ENCODE measurements at places on chromosomes 2 and 18. TPM values are rescaled to one million over a fixed set of nuclear protein-coding genes. Genes with fewer than 3 reads are reported as not detected.

CHPF gene
- total RNA-seq = 85.6 TPM

MC5R gene
- not detected for total RNA-seq

PMS1 gene
- 12.7 TPM for total RNA-seq

DNA sequence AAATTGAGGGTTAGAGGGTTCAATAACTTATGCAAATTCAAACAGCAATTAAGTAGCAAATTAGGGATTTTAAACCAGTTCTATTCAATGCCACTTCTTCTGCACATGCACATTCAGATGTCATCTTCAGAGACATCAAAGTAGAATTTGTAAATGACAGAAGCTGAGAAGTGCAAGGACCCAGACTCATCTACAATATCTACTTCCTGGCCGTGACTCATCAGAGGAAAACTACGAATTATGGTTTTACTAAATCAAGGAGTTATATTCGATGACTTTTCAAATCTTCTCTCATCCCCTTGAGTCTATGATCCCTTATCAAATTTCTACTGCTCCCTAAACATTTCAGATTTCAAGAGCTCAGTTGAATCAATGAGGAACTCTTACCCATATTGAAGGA, 20.0 kb upstream of the STAT4 start:
- no peak for DNase-seq

DNA sequence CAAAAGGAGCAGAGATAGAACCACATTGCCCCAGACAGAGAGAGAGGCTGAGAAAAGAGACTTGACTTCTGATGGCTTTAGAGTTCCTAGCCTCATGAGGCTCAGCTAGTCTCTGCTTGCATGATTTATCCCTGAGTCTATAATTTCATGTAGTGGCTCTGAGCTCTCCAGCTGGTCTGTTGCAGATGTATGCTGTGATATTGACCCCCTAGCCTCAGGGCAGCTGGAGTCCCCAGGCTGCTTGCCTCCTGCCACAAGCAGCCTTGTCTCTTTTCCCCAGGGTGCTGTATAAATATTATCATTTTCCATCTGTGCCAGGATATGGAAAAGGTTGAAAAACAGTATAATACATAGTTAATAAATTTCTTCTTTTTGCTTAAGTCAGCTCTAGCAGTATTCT, 467.6 kb upstream of the CWC22 start:
- DNase-seq = no peak

DNA sequence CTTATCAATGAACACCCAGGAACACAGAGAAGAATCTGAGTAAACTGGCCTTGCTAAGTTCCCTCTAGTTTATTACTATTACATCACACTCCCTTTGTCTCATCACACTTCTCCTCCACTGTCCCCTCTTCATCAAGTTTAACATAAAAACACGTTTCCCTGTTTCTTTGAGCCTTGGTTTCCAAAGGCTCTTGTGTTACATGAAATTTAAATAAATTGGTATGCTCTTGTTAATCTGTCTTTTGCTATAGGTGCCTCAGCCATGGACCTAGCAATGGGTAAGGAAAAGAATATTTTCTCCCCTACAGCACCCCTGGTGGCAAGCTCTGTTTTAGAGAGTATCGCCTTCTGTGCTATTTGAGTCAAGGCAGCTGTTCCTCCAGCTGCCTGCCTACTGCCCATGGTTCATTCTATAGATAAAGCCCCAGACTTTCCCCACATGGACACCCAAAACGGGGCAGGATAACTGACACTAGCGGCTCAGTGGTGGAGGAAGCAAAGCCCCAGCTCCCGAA, 31.8 kb downstream of the TGIF1 start:
- no peak for DNase-seq

Data from H4 (cell line).